T-helper 17 cell (primary cell): ENCODE measurements at places on chromosomes 5 and 9. TPM values are rescaled to one million over a fixed set of nuclear protein-coding genes. Genes with fewer than 3 reads are reported as not detected.

DNA sequence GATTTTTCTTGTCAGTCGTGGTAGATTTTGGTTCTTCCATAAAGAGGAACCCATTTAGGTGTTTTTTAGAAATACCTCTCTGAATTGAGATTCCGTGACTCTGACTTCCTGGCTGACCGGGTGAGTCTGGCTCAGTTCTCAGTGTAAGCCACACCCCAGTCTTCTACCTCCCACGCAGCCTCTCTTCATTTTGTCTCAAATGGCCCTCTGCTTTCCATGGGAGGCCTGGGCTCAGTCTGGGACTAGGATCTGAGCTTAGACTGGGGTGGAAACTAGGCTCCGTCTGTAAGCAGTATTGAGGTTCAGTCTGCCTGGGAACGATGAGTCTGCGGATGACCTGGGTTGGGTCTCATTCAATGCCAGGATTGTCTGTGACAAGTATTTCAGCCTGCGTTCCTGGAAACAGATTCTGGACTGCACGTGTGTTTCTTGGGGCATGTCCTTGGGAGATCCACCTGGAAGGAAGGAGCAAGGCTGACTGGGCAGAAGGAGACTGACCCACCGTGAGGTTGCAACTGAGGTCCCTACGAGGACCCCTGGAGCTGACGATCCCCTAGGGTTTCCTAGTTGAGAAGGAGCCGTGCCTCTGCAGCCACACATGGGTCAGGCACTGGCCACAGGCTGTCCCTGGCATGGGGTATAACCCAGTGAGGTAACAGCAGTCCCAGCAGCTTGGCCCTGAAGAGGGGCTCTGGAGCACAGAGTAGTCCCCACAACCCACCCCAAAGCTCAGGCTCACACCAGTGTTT lies 12.4 kb upstream of the CRB2 start:
- DNase-seq, result no peak
- peaks cover 25% of the 10 kb centered on the region for H3K4me1 ChIP-seq
- H3K4me3 ChIP-seq, result no peak overlapping the region
- no peaks in the 10 kb centered on the region for H3K27me3 ChIP-seq
- H3K36me3 ChIP-seq, result no peaks in the 10 kb centered on the region

DNA sequence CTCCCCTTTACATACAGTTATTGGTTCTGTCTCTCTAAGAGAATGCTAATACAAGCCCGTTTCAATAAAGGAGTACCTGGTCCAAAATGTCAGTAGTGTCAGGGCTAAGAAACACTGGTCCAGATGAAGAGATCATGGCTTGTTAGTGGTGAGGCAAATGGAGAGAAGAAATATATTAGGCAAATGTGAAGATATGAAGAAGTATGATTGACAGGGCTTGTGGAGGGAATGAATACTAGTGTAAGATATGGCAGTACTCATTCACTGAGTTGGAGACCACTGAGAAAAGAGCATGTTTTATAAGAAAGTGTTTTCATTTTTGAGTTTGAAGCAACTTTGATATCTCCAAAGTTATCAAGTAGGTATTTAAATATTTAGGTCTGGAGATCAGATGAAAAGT lies 290.5 kb upstream of the MEF2C start:
- H3K4me1 ChIP-seq, result no peaks in the 10 kb centered on the region
- H3K27me3 ChIP-seq, result no peaks in the 10 kb centered on the region
- H3K4me3 ChIP-seq, result no peak overlapping the region
- H3K27ac ChIP-seq, result no peak overlapping the region
- no peaks in the 10 kb centered on the region for H3K36me3 ChIP-seq

DNA sequence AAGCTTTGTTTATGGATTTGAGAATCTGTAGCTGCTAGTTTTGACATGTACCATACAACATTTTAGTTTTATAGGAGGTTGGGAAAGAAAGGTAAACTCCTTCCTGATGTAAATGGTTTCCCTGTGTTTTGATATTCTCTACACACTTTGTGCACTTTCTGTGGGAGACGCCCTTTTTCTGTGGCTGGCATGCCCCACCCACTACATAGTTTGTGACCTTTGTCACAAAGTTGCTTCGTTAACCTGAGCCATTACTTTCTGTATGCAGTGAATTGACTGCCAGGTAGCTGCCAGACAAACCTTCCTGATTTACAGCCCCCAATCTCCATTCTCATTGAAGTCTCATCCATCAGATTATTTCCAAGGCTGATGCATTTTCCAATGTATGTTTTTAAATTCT lies 90.6 kb downstream of the NLN start:
- peaks cover 2% of the 10 kb centered on the region for H3K36me3 ChIP-seq
- peaks cover 9% of the 10 kb centered on the region for H3K4me1 ChIP-seq
- H3K27me3 ChIP-seq, result no peaks in the 10 kb centered on the region
- no peak overlapping the region for H3K4me3 ChIP-seq

DNA sequence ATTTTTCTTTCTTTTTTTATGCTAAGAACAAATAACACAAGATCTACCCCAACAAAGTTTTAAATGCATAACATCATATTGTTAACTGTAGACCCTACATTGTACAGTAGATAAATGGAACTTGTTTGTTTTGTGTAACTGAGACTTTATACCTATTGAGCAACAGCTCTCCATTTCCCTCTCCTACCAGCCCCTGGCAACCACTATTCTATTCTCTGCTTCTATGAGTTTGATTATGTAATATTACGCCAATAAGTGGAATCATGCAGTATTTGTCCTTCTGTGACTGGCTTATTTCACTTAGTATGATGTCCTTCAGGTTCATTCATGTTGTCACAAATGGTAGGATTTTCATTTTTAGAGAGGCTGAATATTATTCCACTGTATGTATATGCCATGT lies 308.2 kb upstream of the PRR16 start:
- H3K36me3 ChIP-seq, result no peaks in the 10 kb centered on the region
- no peak overlapping the region for H3K4me3 ChIP-seq
- no peaks in the 10 kb centered on the region for H3K27me3 ChIP-seq
- no peaks in the 10 kb centered on the region for H3K4me1 ChIP-seq

- H3K27me3 ChIP-seq, result peaks cover 16% of the 10 kb centered on the region
- no peaks in the 10 kb centered on the region for H3K4me1 ChIP-seq
- H3K27ac ChIP-seq, result no peak overlapping the region
- no peak for DNase-seq
Observed at GRCh38 chr5:112063856-112064255, 306.9 kb upstream of the NREP start.

GRCh38 chr5:150113047-150113744 lies 26.8 kb upstream of the CSF1R start:
- H3K4me1 ChIP-seq, result no peaks in the 10 kb centered on the region
- no peak overlapping the region for H3K4me3 ChIP-seq

GRCh38 chr5:68010740-68011139 lies 204.8 kb upstream of the PIK3R1 start:
- peaks cover 7% of the 10 kb centered on the region for H3K27me3 ChIP-seq
- no peak overlapping the region for H3K4me3 ChIP-seq
- H3K27ac ChIP-seq, result no peak overlapping the region
- H3K4me1 ChIP-seq, result no peaks in the 10 kb centered on the region

GRCh38 chr5:71862507-71863060 lies 143.5 kb downstream of the CARTPT start:
- no peaks in the 10 kb centered on the region for H3K4me1 ChIP-seq
- H3K36me3 ChIP-seq, result no peaks in the 10 kb centered on the region
- H3K27ac ChIP-seq, result no peak overlapping the region
- peaks cover 44% of the 10 kb centered on the region for H3K27me3 ChIP-seq
- DNase-seq, result no peak
- no peak overlapping the region for H3K4me3 ChIP-seq

DNA sequence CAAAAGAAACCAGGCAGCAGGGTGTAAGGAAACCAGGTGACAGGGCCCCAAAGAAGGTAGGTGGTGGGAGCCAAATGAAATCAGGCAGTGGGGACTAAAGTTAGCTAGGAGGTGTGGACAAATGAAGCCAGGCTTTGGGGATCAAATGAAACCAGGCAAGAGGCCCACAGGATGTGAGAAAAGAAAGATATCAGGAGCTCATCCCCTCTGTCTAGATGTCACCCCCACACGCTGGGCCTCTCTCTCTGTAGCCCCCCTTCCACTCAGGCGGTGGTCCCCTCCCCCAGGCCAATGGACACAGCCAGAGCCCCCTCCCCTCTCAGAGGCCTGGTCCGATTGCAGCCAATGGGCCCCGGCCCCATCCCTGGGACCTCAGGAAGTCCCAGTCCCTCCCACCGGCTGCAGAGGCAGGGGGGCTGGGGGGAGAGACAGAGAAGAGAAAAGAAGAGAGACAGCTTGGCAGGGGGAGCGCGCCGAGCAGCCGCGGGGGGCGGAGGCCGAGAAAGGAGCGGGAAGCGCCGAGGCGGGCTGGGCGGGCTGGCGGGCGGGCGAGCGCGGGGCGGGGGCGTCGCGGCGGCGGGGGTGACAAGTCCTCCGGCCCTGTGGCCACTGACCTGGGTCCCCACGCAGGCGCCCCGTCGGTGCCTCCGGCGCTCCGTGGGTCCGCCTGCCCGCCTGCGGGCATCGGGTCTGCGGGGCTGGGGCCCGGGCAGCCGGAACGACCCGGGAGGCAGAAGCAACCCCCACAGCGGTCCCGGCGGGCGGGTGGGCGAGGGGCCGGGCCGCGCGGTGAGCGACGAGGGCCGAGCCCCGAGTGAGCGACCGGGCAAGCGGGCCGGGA lies 11.9 kb downstream of the CNTFR start:
- DNase-seq, result no peak
- peaks cover 27% of the 10 kb centered on the region for H3K36me3 ChIP-seq
- H3K4me3 ChIP-seq, result peak overlapping the region; percentile 89

DNA sequence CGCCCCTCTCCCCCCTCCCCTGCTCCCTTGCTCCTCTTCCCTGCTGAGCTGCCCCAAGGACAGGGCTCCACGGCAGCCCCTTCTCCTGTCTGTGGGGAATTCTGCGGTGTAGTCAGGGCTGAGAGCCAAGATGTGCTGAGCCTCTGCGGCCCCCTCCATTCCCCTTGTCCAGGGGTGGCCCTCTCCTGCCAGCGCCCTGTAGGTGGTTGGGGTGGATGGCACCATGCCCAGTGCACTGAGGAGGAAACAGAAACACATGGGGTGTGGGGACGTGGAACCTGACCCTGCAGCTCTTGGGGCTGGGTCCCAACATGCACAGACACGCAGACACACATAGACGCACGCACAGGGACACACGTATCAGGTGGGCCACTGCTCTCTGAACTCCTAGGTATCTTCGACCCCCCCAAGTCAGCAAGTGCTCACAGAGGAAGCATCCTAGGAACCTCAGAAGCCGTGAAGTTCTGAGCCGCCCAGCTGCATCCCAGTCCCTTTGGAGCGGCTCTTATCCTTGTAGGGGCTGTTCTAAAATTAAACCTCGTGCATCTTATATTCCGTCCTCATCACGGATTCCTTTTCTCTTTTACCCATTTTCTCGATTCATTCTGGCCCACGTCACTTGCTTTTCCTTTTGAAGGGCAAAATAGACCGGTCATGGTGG lies 64.8 kb downstream of the HMCN2 start:
- no peak for DNase-seq
- peaks cover 2% of the 10 kb centered on the region for H3K4me1 ChIP-seq
- peaks cover 66% of the 10 kb centered on the region for H3K27me3 ChIP-seq
- no peak overlapping the region for H3K4me3 ChIP-seq

DNA sequence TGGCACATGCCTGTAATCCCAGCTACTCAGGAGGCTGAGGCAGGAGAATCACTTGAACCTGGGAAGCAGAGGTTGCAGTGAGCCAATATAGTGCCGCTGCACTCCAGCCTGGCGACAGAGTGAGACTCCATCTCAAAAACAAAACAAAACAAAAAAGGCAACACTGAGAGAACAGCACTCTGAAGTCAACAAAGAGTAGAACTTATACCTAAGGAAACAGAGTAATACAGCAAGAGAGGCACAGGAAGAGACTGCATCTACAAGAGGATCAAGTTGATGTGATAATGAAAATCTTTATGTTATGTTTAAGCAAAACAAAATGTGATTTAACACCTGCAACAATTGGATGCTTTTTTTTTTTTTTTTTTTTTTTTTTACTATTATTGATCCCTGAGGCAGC lies 33.1 kb downstream of the FYB1 start:
- no peaks in the 10 kb centered on the region for H3K27me3 ChIP-seq
- peak overlapping the region; percentile 90 for H3K4me3 ChIP-seq
- peaks cover 15% of the 10 kb centered on the region for H3K36me3 ChIP-seq
- no peak for DNase-seq
- H3K4me1 ChIP-seq, result peaks cover 73% of the 10 kb centered on the region
- peak overlapping the region; percentile 100 for H3K27ac ChIP-seq

DNA sequence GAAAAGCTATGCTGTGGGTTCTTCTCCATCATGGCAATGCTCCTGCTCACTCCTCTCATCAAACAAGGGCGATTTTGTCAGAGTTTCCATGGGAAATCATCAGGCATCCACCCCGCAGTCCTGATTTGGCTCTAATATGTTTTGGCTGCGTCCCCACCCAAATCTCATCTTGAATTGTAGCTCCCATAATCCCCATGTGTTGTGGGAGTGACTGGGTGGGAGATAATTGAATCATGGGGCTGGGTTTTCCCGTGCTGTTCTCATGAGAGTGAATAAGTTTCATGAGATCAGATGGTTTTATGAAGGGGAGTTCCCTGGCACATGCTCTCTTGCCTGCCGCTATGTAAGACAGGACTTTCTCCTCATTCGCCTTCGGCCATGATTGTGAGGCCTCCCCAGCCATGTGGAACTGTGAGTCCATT lies 163.8 kb downstream of the GADD45G start:
- H3K27me3 ChIP-seq, result peaks cover 6% of the 10 kb centered on the region
- H3K36me3 ChIP-seq, result peaks cover 2% of the 10 kb centered on the region

DNA sequence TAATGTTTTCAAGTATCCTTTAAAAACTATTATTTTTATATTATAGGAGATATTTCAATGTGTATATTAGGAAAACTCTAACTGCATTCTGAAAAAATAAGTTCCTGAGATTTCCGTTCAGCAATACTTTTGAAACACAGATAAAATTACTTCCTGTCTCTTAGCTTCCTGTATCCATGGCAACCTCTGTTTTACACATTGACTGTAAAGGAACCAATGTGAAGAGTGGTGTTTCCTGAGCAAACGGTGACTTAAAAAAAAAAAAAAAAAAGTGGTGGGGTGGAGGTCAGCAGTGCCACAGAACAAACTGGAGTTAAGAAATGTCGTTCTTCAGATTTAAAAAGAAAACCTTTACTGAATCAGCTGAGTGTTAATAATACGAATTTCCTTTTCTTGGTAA lies at the start of gene LRRC70:
Gene LRRC70, plus strand, starts transcription at position 280 of the 400 bp plus-strand sequence. CDS start 620 bp downstream, outside the sequence.
- no peaks in the 10 kb centered on the region for H3K27me3 ChIP-seq
- peak within 1 kb of the TSS; percentile 91 for H3K4me3 ChIP-seq
- peaks cover 3% of the 10 kb centered on the region for H3K36me3 ChIP-seq
- no peak for DNase-seq

GRCh38 chr5:136185974-136186665 lies 6.8 kb downstream of the SMIM32 start:
- no peak overlapping the region for H3K27ac ChIP-seq
- DNase-seq, result no peak
- H3K4me1 ChIP-seq, result no peaks in the 10 kb centered on the region
- H3K36me3 ChIP-seq, result peaks cover 6% of the 10 kb centered on the region
- no peak overlapping the region for H3K4me3 ChIP-seq

RBM22 gene
- total RNA-seq, result 96.0 TPM

TRIP13 gene
- 1.0 TPM for total RNA-seq

STING1 gene
- 160 TPM for total RNA-seq

PSD2 gene
- total RNA-seq, result not detected

QSOX2 gene
- total RNA-seq, result 12.6 TPM

GNA14 gene
- not detected for total RNA-seq

ARL15 gene
- total RNA-seq, result 17.7 TPM
